Activated CD8-positive, alpha-beta T cell treated with anti-CD3 and anti-CD28 coated beads for 36 hours (primary cell): ENCODE measurements at places on chromosomes 1 and 21. TPM values are rescaled to one million over a fixed set of nuclear protein-coding genes. Genes with fewer than 3 reads are reported as not detected.

DNA sequence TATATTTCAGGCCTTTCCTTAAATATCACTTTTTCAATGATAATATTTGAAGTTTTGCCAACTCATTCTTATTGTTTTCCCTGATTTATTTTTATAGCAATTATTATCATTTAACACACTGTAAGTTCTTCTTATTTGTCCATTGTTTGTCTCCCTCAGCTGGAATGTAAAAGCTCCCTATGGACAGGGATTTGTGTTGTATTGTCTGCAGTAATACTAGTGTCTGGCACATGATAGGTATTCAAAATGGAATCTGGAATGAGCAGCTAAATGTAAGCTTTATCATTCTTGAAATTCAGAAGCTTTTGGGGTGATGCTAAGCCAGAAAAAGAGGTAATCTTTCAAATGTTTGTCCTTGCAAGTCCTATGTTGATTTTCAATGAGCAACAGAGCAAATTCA, 112.1 kb downstream of the NEGR1 start:
- H3K36me3 ChIP-seq, result no peaks in the 10 kb centered on the region
- no peak overlapping the region for H3K27ac ChIP-seq
- no peaks in the 10 kb centered on the region for H3K27me3 ChIP-seq
- H3K4me3 ChIP-seq, result no peak overlapping the region
- no peak for DNase-seq

DNA sequence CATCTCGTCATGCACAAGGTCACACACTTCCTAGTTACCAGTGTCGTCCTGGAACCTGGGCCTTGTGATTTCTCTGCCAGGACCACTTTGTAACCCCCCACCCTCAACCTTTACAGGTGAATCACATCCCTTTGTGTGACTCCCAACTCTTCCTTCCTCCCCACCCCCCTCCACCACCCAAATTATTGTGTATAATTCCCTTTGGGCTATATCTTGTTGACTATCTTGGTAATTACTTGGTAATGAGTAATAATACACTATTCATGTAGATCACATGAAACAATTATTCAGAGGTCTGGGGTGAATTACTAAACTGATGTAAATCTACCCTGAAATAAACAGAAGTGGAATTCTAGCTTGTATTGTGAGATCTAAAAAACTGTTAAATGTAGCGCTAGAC, 1.7 kb downstream of the KCNK1 start:
- no peak for DNase-seq
- H3K27ac ChIP-seq, result no peak overlapping the region
- no peaks in the 10 kb centered on the region for H3K36me3 ChIP-seq
- peaks cover 51% of the 10 kb centered on the region for H3K27me3 ChIP-seq
- no peak overlapping the region for H3K4me3 ChIP-seq
- H3K4me1 ChIP-seq, result peaks cover 2% of the 10 kb centered on the region

Gene SPRR2F
- total RNA-seq, result not detected

DNA sequence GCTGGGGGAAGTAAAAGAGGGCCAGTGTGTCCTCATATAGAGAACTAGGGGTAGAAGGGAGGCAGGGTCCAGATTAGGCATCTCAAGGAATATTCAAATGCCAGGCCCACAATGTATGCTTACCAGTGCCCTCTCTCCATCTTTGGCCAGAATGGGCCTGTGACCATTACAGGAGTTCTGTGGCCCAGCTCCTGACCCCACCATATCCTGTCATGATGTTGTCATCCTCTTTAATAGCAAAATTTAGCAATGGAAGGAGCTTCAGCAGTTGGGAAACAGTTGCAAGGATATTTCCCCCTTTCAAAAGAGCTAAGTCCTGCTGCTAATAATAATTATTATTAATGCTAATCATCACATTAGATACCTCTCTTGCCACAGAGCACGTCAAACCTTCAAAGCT, 49.3 kb upstream of the JUN start:
- H3K4me1 ChIP-seq, result no peaks in the 10 kb centered on the region
- H3K27me3 ChIP-seq, result no peaks in the 10 kb centered on the region
- no peak overlapping the region for H3K4me3 ChIP-seq
- H3K36me3 ChIP-seq, result peaks cover 4% of the 10 kb centered on the region
- DNase-seq, result no peak
- no peak overlapping the region for H3K27ac ChIP-seq

DNA sequence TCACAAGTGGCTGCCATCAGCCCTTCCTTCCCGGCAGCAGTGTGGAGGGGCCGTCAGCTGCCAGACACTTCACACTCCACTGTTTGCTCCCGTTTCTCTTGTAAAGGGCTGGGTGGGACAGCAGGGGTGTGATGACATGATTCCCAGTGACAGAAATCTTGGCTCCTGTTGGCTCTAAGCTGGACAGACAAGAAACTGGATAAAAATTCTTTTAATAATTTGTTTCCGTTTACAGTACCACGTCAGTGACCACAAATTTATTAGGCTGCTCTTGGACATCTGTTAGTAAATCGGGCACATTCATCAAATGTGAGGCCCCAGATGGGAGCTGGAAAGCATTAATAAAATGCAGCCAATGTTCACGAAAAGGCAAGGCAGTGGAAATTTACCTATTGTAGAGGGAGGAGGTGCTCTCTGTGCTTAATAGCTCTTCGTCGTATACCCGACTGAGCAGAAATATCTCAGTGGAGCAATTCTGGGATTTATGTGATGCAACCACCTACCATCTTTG, 353.7 kb upstream of the GREM2 start:
- H3K27ac ChIP-seq, result no peak overlapping the region
- H3K4me3 ChIP-seq, result no peak overlapping the region
- no peaks in the 10 kb centered on the region for H3K4me1 ChIP-seq
- no peak for DNase-seq
- H3K36me3 ChIP-seq, result no peaks in the 10 kb centered on the region

DNA sequence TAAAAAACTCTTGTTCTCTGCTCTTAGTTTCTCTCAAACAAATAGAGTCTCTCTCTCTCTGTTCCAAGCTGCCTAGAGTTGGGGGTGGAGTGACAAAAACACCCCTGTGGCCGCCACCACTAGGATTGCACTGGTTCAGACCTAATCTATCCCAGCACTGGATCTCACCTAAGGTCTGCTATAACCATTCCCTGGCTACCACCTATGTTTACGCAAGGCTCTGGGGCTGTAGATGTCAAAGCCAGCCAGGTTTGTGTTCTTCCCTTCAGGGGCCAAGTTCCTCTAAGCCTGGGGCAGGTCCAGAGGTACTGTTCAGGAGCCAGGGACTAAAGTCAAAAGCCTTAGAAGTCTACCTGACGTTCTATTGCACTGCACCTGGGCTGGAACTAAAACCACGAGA, 12.8 kb upstream of the CYP2J2 start:
- H3K27ac ChIP-seq, result no peak overlapping the region
- H3K36me3 ChIP-seq, result no peaks in the 10 kb centered on the region
- H3K4me1 ChIP-seq, result no peaks in the 10 kb centered on the region
- peaks cover 4% of the 10 kb centered on the region for H3K27me3 ChIP-seq
- H3K4me3 ChIP-seq, result no peak overlapping the region

- DNase-seq, result no peak
- H3K4me1 ChIP-seq, result no peaks in the 10 kb centered on the region
- no peaks in the 10 kb centered on the region for H3K27me3 ChIP-seq
- H3K36me3 ChIP-seq, result no peaks in the 10 kb centered on the region
Measured at GRCh38 chr1:168640836-168641235, 64.4 kb downstream of the XCL1 start.

Gene RSBN1
- 28.3 TPM for total RNA-seq

DNA sequence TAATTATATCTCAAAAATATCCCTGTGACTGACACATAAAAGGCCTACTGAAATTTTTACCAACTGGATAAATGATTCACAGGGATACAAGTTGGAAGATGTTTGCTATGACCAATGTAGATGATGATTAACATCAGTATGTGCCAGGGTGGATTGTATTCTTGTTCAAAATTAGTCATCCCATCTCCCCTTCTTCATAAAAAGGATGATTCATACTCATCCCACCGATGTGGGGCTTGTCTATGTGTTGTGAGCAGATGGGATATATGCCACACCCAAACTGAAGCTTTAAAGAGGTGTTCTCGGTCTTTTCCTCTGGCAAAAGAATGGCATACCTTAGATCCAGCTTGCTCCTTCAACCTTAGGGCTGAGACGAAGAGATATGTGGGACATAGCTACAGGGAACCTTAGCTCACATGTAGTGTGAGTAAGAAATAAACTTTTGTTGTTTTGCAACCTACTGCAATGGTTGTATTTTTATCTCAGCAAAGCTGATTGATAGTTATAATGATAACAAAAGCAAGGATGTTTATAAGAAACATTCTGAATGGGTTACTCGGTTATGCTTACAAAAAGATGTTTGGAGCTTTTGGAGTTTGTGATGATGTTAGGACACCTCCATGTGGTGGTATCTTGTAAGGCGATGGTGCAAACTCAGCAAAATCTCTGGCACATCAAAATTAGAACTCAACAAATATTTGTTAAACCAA, 29.4 kb downstream of the SPATA17 start:
- H3K27ac ChIP-seq, result no peak overlapping the region
- peaks cover 2% of the 10 kb centered on the region for H3K27me3 ChIP-seq
- peak; percentile 6 for DNase-seq
- no peaks in the 10 kb centered on the region for H3K36me3 ChIP-seq

- H3K36me3 ChIP-seq, result no peaks in the 10 kb centered on the region
- H3K27me3 ChIP-seq, result no peaks in the 10 kb centered on the region
- H3K4me3 ChIP-seq, result no peak overlapping the region
- peak; percentile 75 for DNase-seq
- H3K4me1 ChIP-seq, result peaks cover 4% of the 10 kb centered on the region
Measured at GRCh38 chr1:244801246-244801645, 34.2 kb upstream of the COX20 start.

DNA sequence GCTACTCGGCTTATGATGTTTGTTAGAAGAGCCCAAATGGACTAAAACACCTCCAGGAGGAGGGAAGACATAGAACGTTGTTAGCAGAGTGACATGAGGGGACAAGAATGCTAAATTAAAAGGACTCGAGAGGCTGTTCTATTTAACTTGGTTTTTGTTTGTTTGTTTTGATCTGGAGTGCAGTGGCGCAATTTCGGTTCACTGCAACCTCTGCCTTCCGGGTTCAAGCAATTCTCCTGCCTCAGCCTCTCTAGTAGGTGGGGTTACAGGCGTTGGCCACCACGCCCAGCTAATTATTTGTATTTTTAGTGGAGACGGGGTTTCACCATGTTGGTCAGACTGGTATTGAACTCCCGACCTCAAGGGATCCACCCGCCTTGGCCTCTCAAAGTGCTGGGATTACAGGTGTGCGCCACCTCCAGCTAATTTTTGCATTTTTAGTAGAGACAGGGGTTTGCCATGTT, 5.1 kb upstream of the HNRNPU start:
- H3K4me1 ChIP-seq, result peaks cover 18% of the 10 kb centered on the region
- no peak overlapping the region for H3K4me3 ChIP-seq
- no peaks in the 10 kb centered on the region for H3K36me3 ChIP-seq
- no peak for DNase-seq
- no peaks in the 10 kb centered on the region for H3K27me3 ChIP-seq
- H3K27ac ChIP-seq, result no peak overlapping the region

DNA sequence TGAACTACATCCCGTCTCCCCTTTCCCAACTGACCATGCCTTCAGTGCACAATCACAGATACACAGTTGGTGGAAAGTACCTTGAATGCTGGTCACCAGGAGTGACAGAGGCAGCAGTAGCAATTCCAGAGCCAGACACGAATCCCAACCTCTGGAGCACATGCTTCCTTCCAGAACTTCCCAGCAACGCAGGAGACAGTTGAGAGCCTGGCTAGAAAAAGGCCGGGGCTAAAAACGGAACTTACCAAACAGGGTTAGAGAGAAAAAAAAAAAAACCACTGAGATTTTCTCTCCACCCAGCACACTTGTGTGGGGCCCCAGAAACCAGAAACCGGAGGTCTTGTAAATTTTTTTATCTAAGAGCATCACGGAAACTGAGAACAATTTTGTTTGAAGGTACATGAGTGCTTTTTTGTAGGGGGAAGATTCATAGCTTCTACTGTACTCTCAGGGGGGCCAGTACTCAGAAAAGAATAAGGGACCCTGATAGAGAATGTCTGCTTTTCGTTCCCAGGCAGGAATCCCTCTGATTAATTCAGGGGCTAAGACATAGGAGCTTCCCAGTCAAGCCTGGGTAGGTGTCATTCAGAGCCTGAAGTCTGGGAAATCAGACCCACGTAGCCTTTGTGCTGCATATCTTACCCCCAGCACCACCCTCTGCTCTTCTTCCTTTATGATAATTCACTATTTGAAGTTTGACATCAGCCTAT, at the start of gene CD48:
CD48 (minus strand) TSS at position 221 of the 710 bp plus-strand sequence; CDS start at position 162, 59 bp downstream.
- peak; percentile 75 for DNase-seq
- peaks cover 37% of the 10 kb centered on the region for H3K4me1 ChIP-seq
- H3K27ac ChIP-seq, result no peak within 1 kb of the TSS
- H3K27me3 ChIP-seq, result no peaks in the 10 kb centered on the region
- no peaks in the 10 kb centered on the region for H3K36me3 ChIP-seq
- no peak within 1 kb of the TSS for H3K4me3 ChIP-seq

DNA sequence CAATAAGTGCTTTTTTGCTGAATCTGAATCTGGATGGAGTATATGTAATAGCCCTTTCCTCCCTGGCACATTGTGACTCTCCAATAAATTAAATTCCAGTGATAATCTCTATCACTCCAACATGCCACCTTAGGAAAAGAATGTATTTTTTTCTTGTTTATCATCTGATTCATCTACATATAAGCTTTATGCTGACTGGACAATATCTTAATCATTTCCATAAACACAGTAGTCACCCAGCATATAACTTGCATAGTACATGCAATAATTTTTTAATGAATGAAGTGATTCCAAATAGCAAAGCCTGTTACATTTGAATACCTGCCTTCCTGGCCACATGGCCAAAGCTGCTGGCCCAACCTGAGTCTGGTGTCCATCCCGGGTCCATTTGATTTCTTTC, 477.6 kb upstream of the USP24 start:
- DNase-seq, result no peak
- no peak overlapping the region for H3K4me3 ChIP-seq
- H3K27me3 ChIP-seq, result peaks cover 7% of the 10 kb centered on the region
- no peak overlapping the region for H3K27ac ChIP-seq
- no peaks in the 10 kb centered on the region for H3K36me3 ChIP-seq

- peaks cover 23% of the 10 kb centered on the region for H3K27me3 ChIP-seq
- peak; percentile 58 for DNase-seq
- no peak overlapping the region for H3K27ac ChIP-seq
- peaks cover 7% of the 10 kb centered on the region for H3K4me1 ChIP-seq
Measured at GRCh38 chr1:177181631-177182291, 11.0 kb downstream of the BRINP2 start.

GRCh38 chr1:155801149-155801548, 55.9 kb downstream of the GON4L start:
- H3K36me3 ChIP-seq, result peaks cover 27% of the 10 kb centered on the region
- peaks cover 5% of the 10 kb centered on the region for H3K4me1 ChIP-seq
- H3K27me3 ChIP-seq, result no peaks in the 10 kb centered on the region
